A549 treated with GW870086 at 1 μM for 4 hours (cell line): ENCODE measurements at places on chromosomes 5 and 9. TPM values are rescaled to one million over a fixed set of nuclear protein-coding genes. Genes with fewer than 3 reads are reported as not detected.

Gene SLC34A1
- total RNA-seq = not detected in 5 replicates

Gene BAG1
- total RNA-seq = 135 to 147 TPM (median 138 TPM) in 5 replicates

Gene KCNIP1
- total RNA-seq = not detected in 5 replicates

Gene ASPN
- total RNA-seq = not detected in 5 replicates

Gene RAD23B
- 87.1 to 114 TPM (median 106 TPM) in 5 replicates for total RNA-seq

Gene TICAM2
- 0.72 to 1.4 TPM (median 1.3 TPM) in 5 replicates for total RNA-seq

Gene IL4
- total RNA-seq = not detected in 5 replicates

Gene ECSCR
- total RNA-seq = 0.29 TPM in 1 of 5 replicates, not detected in the others

Gene NR2F1-AS1
- total RNA-seq = 3.2 to 5.2 TPM (median 4.3 TPM) in 5 replicates

Gene TSSK1B
- total RNA-seq = not detected in 5 replicates

Gene DRD1
- 0.13 to 0.23 TPM (median 0.17 TPM) in 5 replicates for total RNA-seq

Gene GLDC
- 14.1 to 16.4 TPM (median 14.6 TPM) in 5 replicates for total RNA-seq

Gene FBP2
- not detected in 5 replicates for total RNA-seq

Gene SPINK6
- 0.49 to 0.87 TPM (median 0.64 TPM) in 3 of 5 replicates, not detected in the others for total RNA-seq

Gene TAF1L
- 0.02 TPM in 1 of 5 replicates, not detected in the others for total RNA-seq

Gene HINT2
- total RNA-seq = 71.0 to 115 TPM (median 94.9 TPM) in 5 replicates

Gene ADGRD2
- total RNA-seq = not detected in 5 replicates

Gene GFI1B
- not detected in 5 replicates for total RNA-seq

Gene LCN15
- not detected in 5 replicates for total RNA-seq

Gene ATOSB
- total RNA-seq = 8.1 to 13.4 TPM (median 10.5 TPM) in 5 replicates

Gene CCNJL
- 10.5 to 13.8 TPM (median 12.5 TPM) in 5 replicates for total RNA-seq

Gene SLC28A3
- not detected in 5 replicates for total RNA-seq

Gene CNTLN
- total RNA-seq = 4.4 to 5.9 TPM (median 5.7 TPM) in 5 replicates

Gene TGFBR1
- 36.7 to 77.5 TPM (median 69.8 TPM) in 5 replicates for total RNA-seq

Gene SLC6A3
- 0.15 to 0.53 TPM (median 0.30 TPM) in 5 replicates for total RNA-seq

Gene HAVCR2
- 0.22 to 0.39 TPM (median 0.30 TPM) in 5 replicates for total RNA-seq

Gene KCNV2
- not detected in 5 replicates for total RNA-seq

Gene VCAN
- 7.9 to 13.5 TPM (median 12.3 TPM) in 5 replicates for total RNA-seq

Gene NFIB
- 6.7 to 11.5 TPM (median 9.8 TPM) in 5 replicates for total RNA-seq

Gene PROB1
- 0.17 to 0.31 TPM (median 0.25 TPM) in 5 replicates for total RNA-seq

Gene INSL4
- total RNA-seq = 16.5 to 21.2 TPM (median 17.9 TPM) in 5 replicates

Gene NUTM2G
- not detected in 5 replicates for total RNA-seq

Gene SLC36A2
- not detected in 5 replicates for total RNA-seq

Gene CER1
- not detected in 5 replicates for total RNA-seq

Gene GPR21
- total RNA-seq = not detected in 5 replicates

Gene RLN2
- 0.17 to 0.39 TPM (median 0.39 TPM) in 3 of 5 replicates, not detected in the others for total RNA-seq

Gene ZDHHC11
- total RNA-seq = 12.3 to 21.6 TPM (median 17.7 TPM) in 5 replicates

Gene IL13
- 0.12 TPM in 1 of 5 replicates, not detected in the others for total RNA-seq

Gene LTC4S
- total RNA-seq = 0.32 to 0.72 TPM (median 0.35 TPM) in 3 of 5 replicates, not detected in the others

Gene FLT4
- 3.0 to 5.3 TPM (median 3.6 TPM) in 5 replicates for total RNA-seq

Gene C6
- not detected in 5 replicates for total RNA-seq

Gene PRRX2
- 6.6 to 12.9 TPM (median 12.4 TPM) in 5 replicates for total RNA-seq

Gene MAMDC4
- 2.5 to 5.8 TPM (median 3.1 TPM) in 5 replicates for total RNA-seq

Gene DND1
- total RNA-seq = 0.37 to 0.97 TPM (median 0.64 TPM) in 5 replicates

Gene ARL14EPL
- 0.14 to 0.60 TPM (median 0.26 TPM) in 5 replicates for total RNA-seq

Gene SLC45A2
- 0.07 TPM in 1 of 5 replicates, not detected in the others for total RNA-seq

Gene RASGRF2
- total RNA-seq = 1.3 to 1.6 TPM (median 1.3 TPM) in 5 replicates

Gene NUTM2F
- not detected in 5 replicates for total RNA-seq

Gene CMBL
- total RNA-seq = 20.1 to 23.8 TPM (median 22.7 TPM) in 5 replicates

Gene NR2F1
- 3.2 to 6.4 TPM (median 4.3 TPM) in 5 replicates for total RNA-seq

Gene OBP2B
- total RNA-seq = not detected in 5 replicates

Gene GABRA6
- not detected in 5 replicates for total RNA-seq

Gene CCDC187
- total RNA-seq = 0.01 TPM in 2 of 5 replicates, not detected in the others

Gene CARD6
- 2.9 to 3.3 TPM (median 3.1 TPM) in 5 replicates for total RNA-seq

Gene NPR2
- 4.7 to 7.4 TPM (median 5.5 TPM) in 5 replicates for total RNA-seq

Gene PFN3
- not detected in 5 replicates for total RNA-seq

Gene DEPDC1B
- 14.6 to 18.6 TPM (median 15.0 TPM) in 5 replicates for total RNA-seq

Gene RAB3C
- total RNA-seq = 0.23 TPM in 1 of 5 replicates, not detected in the others
